ENCODE measurements at places on chromosomes 3 and 15.

DNA sequence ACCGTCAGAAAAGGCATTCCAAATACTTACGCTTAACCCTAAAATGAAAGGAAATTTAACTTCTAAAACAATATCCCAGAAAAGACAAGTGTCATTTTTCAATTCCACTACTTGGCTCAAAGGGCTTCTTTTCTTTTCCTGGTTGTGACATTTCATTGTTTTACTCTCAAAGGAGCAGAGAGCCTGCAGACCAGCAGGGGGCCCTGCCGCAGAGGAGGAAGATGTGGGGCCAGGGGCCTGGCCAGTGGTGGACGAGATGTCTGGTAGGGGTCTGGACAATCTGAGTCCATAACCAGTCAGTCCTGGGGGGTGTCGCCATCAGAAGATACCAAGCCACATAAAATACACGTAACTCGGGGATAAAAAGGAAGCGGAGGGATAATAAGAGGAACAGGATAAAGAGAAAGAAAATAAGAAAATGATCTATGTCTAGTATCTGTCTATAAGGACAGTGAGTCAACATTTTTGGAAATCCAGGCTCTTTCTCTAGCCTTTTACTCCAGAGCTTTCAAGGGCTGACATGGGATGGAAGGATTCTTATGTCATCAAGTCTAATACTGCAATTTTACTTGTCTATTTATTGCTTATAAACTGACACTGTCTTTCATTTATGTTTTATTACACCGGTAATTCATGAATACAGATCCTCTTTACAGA is 54.2 kb upstream of the ARHGEF3 start:
- DNase-seq = peak; percentile 39

- DNase-seq = no peak
Observed at GRCh38 chr3:32009101-32009500, 27.6 kb downstream of the ZNF860 start.

- DNase-seq = peak; percentile 37
Observed at GRCh38 chr3:58237941-58238681, 519 bp downstream of the ABHD6 start.

DNA sequence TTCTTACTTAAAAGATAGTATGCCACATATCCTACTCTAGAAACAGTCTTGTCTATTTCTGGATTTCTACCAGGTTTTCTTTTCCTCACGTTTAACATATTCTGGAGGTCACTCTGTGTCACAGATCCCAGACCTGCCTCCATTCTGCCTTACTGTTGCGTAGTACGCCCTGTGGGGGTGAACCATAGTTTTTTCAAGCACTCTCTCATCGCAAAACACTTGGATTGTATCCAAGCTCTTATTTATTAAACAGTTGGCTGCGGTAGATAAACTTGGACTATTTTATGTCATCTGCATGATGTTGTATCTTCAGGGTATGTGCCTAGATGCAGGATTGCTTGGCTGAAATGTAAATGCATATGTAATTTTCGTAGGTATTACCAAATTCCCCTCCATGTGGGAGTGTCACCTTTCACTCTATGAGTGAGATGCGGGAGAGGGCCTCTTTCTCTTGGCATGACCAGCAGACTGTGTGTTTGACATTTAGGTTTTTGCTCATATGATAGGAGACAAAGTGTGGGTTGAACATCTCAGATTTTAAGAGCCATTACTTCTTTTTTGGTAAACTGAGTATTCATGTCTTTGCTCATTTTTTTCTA is 55.8 kb downstream of the ABTB1 start:
- no peak for DNase-seq

GRCh38 chr15:99433026-99433756 is 132.6 kb upstream of the MEF2A start:
- no peak for DNase-seq

- no peak for DNase-seq
Observed at GRCh38 chr3:172063456-172064432, 24.4 kb downstream of the FNDC3B start.

GRCh38 chr3:71186801-71187200 is 396.7 kb downstream of the FOXP1 start:
- no peak for DNase-seq

DNA sequence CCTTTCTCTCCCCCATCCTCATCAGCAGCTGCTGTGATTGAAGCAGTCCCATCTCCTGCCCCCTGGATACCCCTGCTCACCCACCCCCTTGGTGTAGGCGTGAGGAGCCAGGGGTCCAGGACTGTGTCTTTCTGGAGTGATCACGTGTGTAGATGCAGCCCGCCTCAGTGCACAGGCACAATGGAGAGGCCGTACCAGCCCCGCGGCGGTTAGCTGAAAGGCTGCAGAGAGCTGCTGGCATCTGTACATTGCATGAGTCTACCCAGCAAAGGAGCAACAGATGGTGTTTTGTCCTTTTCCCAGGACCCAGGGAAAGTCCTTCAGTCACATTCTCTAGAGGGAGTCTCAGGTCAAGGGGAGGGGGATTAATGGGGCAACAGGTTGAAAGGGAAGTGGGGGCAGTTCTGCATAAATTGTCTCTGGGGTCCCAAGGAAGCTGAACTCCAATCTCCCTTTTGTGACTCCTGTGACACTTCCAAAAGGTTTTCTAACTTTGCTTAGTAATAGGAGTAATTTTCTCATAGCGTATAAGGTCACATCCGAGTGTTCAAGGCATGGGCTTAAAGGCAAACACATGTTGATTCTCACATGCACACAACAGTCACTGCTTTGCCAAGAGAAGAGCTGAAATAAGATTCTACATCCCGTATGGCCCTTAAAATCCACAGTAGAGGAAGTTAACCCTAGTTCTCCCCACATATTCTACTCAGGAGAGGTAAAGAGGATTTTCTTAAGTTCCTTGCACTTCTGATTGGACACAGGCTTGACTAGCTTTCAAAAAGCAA is 7.1 kb downstream of the CSPG5 start:
- DNase-seq = no peak

DNA sequence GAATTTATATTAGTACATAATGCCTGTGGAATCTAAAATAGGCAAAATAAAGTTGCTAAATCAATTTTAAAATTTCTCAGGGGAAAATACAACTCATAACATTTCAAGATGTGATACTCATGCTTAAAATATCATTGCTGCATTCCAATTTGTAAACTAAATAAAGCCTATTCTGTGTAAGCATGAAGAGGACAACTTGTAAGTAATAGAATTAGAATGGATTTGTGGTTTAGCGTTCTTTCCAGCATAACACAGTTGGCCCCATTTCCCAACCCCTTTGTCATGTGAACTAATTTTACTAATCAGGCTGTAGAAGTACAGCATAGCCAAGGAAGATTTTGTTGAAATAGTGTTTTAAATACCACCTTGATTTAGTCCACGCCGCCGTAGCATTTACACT is 437.2 kb downstream of the SI start:
- DNase-seq = no peak

DNA sequence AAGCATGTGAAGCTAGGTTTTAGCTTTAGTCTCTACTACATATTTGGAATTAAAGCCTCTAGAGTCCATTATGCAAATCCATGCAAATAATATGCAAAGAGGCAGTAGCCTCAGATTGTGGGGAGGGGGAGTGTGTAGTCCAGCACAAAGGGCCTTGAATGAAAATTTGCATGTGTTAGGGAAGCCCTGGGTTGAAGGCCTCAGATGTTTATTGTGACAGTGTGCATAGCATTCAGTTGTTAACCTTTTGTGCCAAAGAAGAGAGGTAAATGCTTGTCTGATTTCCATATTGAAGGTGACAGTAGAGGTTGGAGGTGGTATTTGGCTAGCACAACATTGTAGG is 24.5 kb upstream of the BFSP2 start:
- DNase-seq = no peak

DNA sequence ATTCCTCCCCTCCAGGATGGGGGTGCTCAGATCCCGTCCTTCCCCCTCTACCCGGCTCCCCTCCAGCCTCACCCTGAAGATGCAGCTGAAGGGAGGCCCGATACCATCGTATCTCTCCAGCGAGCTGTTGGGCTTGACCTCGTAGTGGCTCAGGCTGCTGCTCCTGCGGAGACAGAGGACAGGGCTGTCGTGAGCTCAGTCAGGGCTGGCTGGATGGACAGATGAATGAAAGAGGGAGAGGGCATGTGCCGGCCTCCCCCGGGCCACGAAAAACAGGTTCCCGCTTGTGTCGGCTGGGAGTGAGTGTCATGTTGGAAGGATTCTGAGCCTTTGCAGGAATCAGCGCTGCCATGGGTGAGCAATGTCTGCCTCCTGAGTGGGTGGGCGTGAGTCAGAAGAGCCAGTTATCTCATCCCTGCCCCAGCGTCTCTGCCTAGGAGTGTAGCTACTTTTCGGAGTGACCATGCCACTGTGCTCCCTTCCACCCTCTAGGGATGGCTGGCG is 35.2 kb downstream of the FEM1B start:
- no peak for DNase-seq

Measured in HTR-8/SVneo (cell line).